Body of pancreas (tissue), 4 donors: ENCODE measurements at places on chromosomes 6 and 20.

DNA sequence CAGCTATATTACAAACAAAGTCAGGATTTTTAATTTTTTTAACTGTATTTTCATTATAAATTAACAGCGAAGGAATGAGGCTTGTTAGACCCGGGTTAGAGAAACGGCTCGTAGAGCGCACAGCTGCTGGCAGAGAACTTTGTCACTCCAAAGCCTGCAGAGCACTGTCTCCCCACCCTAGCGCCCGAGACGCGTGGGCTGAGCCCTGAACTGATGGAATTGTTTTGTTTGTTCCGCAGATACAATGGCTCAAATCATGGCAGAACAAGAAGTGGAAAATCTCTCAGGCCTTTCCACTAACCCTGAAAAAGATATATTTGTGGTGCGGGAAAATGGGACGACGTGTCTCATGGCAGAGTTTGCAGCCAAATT, 810 bp downstream of the LAMP5 start:
- no peak for DNase-seq
- no peak overlapping the region for H3K27ac ChIP-seq
- H3K4me1 ChIP-seq = peaks cover 8% of the 10 kb centered on the region
- H3K4me3 ChIP-seq = no peak overlapping the region
- no peaks in the 10 kb centered on the region for H3K36me3 ChIP-seq

DNA sequence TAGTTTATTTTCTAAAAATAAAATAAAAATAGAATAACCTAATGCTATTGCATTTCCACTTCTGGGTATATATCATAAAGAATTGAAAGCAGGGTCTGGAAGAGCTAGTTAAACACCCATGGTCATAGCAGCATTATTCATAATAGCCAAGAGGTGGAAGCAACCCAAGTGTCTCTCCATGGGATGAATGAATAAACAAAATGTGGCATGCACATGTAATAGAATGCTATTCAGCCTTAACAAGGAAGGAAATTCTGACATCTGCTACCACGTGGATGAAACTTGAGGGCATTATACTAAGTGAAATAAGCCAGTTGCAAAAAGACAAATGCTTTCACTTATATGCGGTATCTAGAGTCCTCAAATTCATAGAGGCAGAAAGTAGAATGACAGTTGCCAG, 130.8 kb downstream of the TIAM2 start:
- H3K4me1 ChIP-seq = no peaks in the 10 kb centered on the region
- no peak overlapping the region for H3K4me3 ChIP-seq
- no peak for DNase-seq
- no peaks in the 10 kb centered on the region for H3K27me3 ChIP-seq
- H3K36me3 ChIP-seq = no peaks in the 10 kb centered on the region

GRCh38 chr6:108167449-108168089, 1.7 kb downstream of the NR2E1 start:
- peaks cover 77% of the 10 kb centered on the region for H3K27me3 ChIP-seq
- DNase-seq = no peak
- no peaks in the 10 kb centered on the region for H3K36me3 ChIP-seq
- no peak overlapping the region for H3K4me3 ChIP-seq
- no peak overlapping the region for H3K27ac ChIP-seq

- DNase-seq = no peak
- H3K4me3 ChIP-seq = no peak overlapping the region
- no peaks in the 10 kb centered on the region for H3K27me3 ChIP-seq
These were observed 72.2 kb upstream of the EEF1E1 start for GRCh38 chr6:8174571-8174970.

DNA sequence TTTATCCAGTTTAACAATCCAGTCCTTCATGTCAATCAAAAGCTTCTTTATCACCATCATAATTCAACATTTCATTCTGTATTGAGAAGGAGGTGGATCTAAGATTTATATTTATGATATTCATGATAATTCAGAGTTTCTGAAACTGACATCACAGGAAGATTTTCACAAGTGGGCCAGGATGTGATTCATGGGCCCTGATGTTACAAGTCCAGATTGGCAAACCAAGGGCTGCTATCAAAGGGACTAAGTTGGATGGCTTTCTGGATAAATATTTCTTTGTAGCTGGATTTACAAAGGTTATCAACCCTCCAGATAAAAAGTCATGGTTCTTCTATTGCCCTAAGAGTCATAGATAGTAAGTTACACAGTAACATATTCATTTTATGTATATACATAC, 866.5 kb downstream of the KIF16B start:
- H3K4me1 ChIP-seq = no peaks in the 10 kb centered on the region
- H3K27me3 ChIP-seq = no peaks in the 10 kb centered on the region
- DNase-seq = no peak

DNA sequence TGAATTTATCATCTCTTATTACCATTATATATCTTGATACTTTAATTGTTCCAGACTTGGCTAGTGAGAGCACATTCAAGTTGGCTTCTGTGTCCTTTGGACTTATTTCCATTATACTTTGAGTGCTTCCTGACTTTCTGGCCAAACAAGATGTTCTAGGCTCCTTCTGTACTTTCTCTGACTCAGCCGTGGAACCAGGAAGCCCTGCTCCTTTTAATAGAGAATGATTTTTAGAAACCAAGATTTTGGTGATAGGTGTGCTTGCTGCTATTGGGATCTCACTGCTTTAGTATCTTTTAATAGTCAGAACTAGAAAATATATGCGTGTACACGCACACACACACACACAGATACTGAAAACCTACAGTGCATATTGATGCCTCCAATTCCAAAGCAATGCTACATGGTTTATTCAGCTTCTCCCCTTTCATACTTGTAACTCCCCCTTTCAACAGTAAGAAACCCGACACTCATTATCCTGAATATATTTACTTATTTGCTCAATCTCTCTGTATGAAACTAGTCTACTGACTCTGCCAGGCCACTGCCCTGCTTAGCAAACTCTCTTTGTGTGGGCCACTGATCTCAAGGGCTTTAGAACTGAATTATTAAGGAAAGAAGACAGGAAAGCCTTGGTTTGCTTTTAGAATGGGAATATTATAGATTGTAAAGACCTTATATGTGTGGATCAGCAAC, 42.7 kb upstream of the EZR start:
- peak; percentile 40 for DNase-seq
- H3K4me3 ChIP-seq = no peak overlapping the region
- peak overlapping the region; percentile 63 for H3K27ac ChIP-seq
- no peaks in the 10 kb centered on the region for H3K27me3 ChIP-seq

GRCh38 chr6:4491501-4492260, 284.5 kb upstream of the CDYL start:
- no peak overlapping the region for H3K4me3 ChIP-seq
- H3K36me3 ChIP-seq = no peaks in the 10 kb centered on the region
- no peak for DNase-seq
- no peaks in the 10 kb centered on the region for H3K4me1 ChIP-seq
- no peaks in the 10 kb centered on the region for H3K27me3 ChIP-seq

- no peak for DNase-seq
- H3K36me3 ChIP-seq = no peaks in the 10 kb centered on the region
- H3K27ac ChIP-seq = no peak overlapping the region
- no peak overlapping the region for H3K4me3 ChIP-seq
- peaks cover 8% of the 10 kb centered on the region for H3K4me1 ChIP-seq
These were observed 2.9 kb upstream of the CHRNA4 start for GRCh38 chr20:63363981-63364561.

DNA sequence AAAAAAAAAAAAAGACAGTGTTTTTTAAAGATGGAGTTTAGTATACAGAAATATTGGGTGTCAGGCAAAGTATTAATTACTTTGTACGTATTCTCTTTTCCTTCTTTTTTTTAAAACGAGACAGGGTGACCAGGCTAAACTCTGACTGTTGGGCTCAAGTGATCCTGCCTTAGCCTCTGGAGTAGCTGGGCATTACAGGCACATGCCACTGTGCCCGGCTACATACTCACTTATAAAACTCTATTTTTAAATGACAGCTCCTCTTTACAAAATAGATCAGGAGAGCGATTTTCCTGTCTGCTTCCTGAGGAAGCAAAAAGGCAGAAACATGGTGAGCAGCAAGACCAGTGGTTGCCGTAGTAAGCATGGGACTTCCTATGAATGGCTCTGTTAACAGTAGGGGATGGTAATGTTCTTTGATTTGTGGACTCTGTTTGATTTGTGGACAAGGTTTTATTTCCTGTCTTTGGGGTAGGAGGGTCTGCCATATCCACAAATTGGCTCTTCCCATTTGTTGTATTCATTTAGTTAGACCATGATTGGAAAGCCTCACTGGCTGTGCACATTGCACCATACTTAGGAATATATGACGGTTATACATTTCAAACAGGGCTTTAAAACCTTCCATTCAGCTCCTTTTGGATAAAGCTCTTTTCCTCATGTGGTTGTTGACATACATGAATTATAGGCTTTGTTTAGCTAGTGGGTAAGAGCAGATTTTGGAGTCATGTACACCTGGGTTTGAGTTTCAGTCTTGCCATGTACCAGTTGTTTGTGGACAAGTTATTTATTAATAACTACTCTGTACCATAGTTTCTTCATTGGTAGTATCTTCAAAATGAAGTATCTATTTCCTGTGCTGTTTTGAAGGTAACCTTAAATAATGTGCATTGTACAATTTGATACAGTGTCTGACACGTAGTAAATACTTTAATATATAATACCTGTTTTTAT, 45.1 kb downstream of the PTPRA start:
- H3K4me3 ChIP-seq = no peak overlapping the region
- no peaks in the 10 kb centered on the region for H3K27me3 ChIP-seq
- no peaks in the 10 kb centered on the region for H3K36me3 ChIP-seq
- DNase-seq = no peak
- peaks cover 27% of the 10 kb centered on the region for H3K4me1 ChIP-seq

GRCh38 chr6:114375541-114376192, 32.8 kb upstream of the HS3ST5 start:
- no peaks in the 10 kb centered on the region for H3K4me1 ChIP-seq
- no peak overlapping the region for H3K27ac ChIP-seq
- no peaks in the 10 kb centered on the region for H3K27me3 ChIP-seq
- H3K36me3 ChIP-seq = no peaks in the 10 kb centered on the region
- DNase-seq = no peak

DNA sequence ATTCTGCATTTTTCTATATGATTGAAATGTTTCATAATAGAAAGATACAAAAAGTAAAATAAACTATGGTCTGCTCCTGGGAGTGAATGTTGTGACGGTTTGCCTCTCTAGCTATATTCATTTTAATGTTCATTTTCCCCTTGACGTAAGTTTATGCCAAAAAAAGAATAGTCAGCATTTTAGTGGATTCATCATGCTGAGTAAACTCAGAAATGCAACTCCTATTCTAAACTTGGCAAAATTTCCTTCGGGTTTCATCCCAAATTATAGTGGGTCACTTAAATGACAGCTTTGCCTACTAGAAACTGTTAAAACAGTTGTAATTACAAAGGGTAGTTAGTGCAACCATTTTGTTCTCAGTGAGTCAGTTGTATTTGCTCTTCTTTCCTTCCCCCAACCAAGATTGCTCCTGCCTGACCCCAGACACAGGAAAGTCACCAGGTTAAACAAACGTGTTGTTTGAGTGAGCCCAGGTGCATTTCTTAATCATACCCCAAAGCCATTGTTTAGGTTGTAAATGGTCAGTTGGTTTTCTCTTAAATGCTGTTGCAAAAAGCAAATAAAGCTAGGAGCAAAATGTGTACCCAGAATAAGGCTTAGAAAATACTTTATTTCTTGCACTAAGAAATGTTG, 482.3 kb upstream of the SOX4 start:
- H3K4me1 ChIP-seq = peaks cover 16% of the 10 kb centered on the region
- H3K27ac ChIP-seq = no peak overlapping the region
- no peaks in the 10 kb centered on the region for H3K36me3 ChIP-seq
- H3K27me3 ChIP-seq = no peaks in the 10 kb centered on the region

DNA sequence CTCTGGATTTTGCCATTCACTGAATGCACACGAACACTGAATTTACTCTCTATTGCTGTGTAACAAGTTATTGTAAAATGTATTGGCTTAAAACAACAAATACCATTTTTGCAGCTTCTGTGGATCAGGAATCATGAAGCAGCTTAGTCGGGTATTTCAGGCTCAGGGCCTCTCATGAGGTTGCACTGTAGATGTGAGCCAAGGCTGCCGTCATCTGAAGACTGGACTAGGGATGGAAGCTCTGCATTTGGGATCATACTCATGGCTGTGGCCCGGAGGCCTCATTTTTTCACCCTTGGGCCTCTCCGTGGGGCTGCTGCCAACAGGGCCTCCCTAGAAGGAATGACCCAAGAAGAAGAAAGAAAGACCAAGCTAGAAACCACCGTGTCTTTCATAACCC, 492.4 kb upstream of the CDH4 start:
- H3K4me3 ChIP-seq = no peak overlapping the region
- no peaks in the 10 kb centered on the region for H3K27me3 ChIP-seq
- H3K4me1 ChIP-seq = no peaks in the 10 kb centered on the region
- H3K36me3 ChIP-seq = no peaks in the 10 kb centered on the region
- no peak overlapping the region for H3K27ac ChIP-seq
- DNase-seq = no peak

DNA sequence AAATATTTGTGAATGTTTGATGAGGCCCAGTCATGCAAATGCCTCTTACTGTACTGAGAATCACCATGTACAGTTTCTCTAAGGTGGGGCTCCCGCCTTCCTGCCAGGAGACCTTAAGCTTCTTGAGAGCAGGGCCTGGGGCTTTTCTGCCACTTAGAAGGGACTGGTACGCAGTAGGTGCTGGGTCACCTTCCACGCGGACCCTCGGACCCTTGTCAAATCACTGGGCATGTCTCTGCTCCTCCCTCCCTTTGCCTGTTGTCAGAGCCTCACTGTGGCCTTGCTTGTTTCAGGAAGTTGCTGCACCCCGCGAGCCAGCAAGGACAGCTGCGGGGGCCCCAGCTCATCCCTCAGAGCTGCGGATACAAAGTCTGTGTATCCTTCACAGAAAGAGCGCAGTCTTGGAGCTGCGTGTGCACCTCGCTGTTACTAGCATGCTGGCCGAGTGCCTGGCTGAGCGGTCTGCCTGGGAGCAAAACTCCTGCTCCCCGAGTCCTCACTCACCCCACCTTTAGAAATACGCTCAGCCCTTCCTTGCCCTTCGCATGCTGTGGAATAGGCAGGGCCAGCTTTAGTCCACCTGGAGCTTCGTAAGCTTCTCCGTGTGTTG, 30.7 kb upstream of the IRF4 start:
- H3K27me3 ChIP-seq = no peaks in the 10 kb centered on the region
- no peak overlapping the region for H3K4me3 ChIP-seq
- H3K36me3 ChIP-seq = no peaks in the 10 kb centered on the region
- H3K27ac ChIP-seq = no peak overlapping the region
- DNase-seq = no peak

- no peak for DNase-seq
- H3K27ac ChIP-seq = no peak overlapping the region
- no peaks in the 10 kb centered on the region for H3K36me3 ChIP-seq
- no peaks in the 10 kb centered on the region for H3K27me3 ChIP-seq
These were observed 439.3 kb upstream of the SULF2 start for GRCh38 chr20:48224533-48225050.

DNA sequence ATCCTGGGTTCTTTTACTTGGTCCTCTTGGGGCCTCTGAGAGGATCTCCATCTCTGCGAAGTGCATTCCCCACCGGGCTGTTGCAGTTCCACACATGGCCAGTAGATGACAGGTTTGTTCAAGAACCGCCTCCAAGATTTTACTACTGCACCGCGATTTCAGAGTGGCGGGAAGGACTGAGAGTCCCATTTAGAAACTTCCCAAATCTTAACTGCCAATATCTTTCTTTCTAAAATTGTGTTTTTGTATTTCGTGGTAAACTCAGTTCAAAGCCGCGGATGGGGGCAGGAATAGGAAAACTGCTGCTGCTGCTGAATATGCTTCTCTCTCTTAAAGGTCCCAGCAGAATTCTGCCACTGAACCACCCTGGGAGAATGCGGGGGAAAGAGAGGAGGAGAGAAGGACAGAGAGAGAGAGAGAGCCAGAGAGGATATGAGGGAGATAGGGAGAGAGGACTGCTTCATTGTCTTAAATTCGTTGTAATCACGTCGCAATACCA, 8.6 kb upstream of the BTNL2 start:
- no peaks in the 10 kb centered on the region for H3K4me1 ChIP-seq
- peaks cover 5% of the 10 kb centered on the region for H3K27me3 ChIP-seq
- no peak overlapping the region for H3K4me3 ChIP-seq
- no peak overlapping the region for H3K27ac ChIP-seq
